Activated CD4-positive, alpha-beta T cell treated with anti-CD3 and anti-CD28 coated beads for 36 hours (primary cell): ENCODE measurements at places on chromosomes 3 and 15.
A peak's percentile ranks its signal among the peaks of the same experiment; 100 is the strongest.

- DNase-seq: no peak
Measured at GRCh38 chr3:186964616-186965015, 34.3 kb downstream of the ST6GAL1 start.

GRCh38 chr3:3013317-3014052 is 96.7 kb downstream of the IL5RA start:
- DNase-seq: no peak

- no peak for DNase-seq
Measured at GRCh38 chr15:82901114-82901805, 51.3 kb downstream of the HOMER2 start.

GRCh38 chr3:162897291-162897690 is 1400.7 kb downstream of the OTOL1 start:
- no peak for DNase-seq

DNA sequence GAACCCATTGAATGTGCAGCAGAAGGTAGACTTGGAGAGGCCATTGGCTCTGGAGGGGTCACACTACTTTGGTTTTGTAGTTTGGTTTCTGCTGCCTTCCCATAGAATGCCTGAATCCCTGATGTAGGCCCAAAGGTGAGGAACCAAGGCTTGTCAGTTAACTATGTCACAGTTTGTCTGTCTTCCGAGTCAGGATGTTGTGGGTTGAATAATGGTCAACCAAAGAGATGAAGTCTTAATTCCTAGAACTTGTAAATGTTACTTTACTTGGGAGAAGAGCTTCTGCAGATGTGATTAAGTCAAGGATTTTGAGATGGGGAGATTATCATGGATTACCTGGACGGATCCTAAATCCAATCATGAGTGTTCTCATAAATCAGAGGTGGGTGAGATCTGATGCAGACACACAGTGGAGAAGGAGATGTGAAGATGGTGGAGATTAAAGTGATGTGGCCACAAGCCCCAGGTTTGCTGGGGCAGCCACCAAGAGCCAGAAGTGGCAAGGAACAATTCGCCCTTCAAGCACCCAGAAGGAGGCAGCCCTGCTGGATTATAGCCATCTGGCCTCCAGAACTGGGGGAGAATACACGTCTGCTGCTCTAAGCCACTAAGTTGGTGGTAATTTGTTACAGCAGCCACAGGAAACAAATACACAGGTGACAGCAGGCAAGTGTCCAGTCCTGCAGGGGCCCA is 2.3 kb upstream of the CCR8 start:
- no peak for DNase-seq

DNA sequence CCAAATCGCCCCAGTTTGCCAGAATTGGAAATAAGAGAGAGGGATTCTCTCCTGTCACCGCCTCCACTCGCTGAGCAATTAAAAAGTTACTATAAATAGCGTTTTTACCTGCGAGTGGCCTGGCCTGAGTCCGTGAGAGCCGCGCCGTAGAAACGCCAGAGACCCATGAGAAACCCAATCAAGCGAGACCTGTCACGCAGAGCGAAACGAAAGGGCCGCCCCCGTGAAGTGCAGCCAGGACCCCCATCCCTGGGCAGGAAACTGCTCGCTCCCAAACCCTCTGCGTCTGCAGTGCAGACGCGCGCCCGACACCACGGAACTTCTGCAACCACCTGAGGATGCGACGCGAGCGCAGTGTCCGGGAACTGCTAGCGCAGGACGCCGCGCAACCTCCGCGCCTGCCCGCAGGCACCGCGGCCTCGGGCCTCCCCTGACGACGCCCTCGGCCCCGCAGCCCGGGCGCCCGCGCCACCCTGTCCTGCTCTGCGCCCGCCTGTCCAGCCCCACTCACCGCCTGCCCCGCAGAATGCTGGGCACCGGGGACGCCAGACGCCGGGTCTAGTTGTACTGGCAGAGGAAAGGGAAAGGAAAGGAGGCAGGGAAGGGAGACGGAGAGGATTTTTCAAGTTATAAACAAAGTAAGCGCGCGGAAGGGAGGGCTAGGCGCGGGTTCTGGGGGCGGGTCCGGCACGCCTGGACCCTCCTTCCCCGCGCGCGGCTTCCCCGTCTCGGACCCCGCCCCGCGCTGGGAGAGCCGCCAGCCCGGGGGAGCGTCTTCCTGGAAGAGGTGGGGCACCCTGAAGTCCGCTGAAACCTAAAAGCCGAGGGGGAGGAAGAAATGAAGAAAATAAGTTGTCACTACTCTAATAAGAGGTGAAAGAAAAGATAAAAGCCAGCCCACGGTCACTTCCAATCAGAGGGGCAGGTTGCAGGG is at the start of gene PLSCR4:
Gene PLSCR4 (minus strand): TSS at position 657 of the 934 bp plus-strand sequence. CDS start 29,034 bp downstream, outside the sequence.
- DNase-seq: peak; percentile 41

- peak; percentile 43 for DNase-seq
Measured at GRCh38 chr3:71229905-71230657, 353.4 kb downstream of the FOXP1 start.

DNA sequence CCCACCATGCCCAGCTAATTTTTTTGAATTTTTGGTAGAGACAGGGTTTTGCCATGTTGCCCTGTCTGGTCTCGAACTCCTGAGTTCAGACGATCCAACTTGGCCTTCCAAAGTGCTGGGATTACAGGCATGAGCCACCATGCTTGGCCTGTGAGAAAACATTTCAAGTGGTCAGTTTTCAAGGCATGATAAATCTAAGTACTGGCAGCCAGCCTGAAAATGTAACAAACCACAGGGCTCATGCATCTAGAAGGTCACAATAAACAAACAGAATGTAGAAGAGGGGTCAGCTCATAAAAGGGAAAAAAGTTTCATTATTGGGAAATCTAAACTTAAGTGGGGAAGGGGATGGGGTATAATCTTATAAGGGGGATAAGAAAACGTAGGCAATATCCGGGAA is 39.9 kb downstream of the PPCDC start:
- no peak for DNase-seq

DNA sequence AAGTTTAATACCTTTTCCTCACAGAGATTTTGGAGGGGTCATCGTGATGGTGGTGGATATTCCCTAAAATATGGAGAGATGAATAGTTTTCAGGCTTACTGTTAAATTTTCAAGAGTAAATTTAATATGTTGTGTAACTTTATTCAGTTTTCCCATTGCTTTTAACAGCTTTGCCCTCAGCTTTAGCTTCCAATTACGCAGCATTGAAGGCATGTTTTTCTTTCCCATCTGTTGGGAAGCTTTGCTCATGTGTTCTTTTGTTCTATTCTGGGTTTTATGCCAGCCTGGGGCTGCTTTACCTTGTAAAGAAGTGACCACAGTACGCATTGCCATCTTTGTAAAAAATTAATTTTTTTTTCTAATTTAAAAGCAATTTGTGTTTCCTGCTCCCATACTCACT is 151.5 kb downstream of the B3GALNT1 start:
- no peak for DNase-seq
